ENCODE measurements at places on chromosomes 7 and 10.

DNA sequence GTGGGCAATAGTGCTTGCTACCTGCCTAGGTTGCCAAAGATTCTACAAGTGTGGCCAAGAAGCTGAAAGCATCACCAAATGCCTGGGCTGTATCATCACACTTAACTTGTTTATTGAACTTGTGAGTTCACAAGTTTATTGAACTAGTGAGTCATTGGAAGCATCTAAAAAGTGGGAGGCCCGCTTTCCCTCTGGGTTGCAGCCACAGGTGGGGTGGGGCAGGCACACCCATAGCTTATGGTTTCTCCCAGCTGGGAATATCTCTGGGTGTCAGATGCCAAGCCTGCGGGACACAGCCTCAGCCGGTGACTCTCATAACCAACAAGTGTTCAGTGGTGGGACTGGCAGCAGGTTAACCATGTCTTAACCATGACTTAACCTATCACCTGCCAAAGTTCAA lies 145.9 kb upstream of the FAM13C start:
- DNase-seq = peak; percentile 24

GRCh38 chr7:150938566-150938965 lies 39.6 kb downstream of the KCNH2 start:
- no peak for DNase-seq

- no peak for DNase-seq
These were observed 170.8 kb downstream of the MGMT start for GRCh38 chr10:129637846-129638245.

- no peak for DNase-seq
These were observed 117.6 kb upstream of the FERD3L start for GRCh38 chr7:19262826-19263225.

- DNase-seq = peak; percentile 45
These were observed 78.0 kb upstream of the AGBL3 start for GRCh38 chr7:134908289-134908688.

DNA sequence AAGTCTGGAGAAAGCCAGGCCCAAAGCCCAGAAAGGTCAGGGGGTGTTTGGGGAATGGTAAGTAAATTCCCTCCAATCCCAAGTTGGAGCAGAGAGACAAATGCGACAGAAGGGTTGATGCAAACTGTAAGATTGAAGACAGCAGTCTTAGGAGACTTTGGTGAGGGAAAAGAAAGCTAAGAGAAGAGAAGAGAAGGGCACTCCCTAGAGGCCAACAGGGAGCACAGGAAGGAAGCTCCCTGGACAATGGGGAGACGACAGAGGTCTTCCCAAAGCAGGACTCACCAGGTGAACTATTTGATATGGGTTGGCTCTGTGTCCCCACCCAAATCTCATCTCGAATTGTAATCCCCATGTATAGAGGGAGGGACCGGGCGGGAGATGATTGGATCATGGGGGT lies 151.5 kb downstream of the KIF20B start:
- DNase-seq = no peak

DNA sequence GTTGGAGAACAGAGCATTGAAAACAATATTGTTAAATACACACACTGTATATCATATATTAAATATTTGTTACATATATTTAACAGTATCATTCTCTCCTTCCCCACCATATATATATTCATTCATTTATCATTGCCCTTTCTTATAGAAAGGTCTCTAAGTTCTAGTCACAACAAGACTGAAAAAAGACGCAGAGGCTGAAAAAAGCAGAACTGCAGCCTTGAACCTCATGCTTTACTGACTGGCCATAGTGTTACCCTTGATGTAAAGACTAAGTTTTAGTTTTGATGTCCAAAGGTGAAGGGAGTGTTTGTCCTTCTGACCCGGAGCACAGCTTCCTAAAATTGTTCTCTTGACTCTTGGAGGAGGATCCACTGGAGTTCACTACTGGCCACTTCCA lies 247.9 kb downstream of the PTEN start:
- DNase-seq = no peak

- no peak for DNase-seq
These were observed 39.7 kb downstream of the SIRT1 start for GRCh38 chr10:67924136-67924535.

DNA sequence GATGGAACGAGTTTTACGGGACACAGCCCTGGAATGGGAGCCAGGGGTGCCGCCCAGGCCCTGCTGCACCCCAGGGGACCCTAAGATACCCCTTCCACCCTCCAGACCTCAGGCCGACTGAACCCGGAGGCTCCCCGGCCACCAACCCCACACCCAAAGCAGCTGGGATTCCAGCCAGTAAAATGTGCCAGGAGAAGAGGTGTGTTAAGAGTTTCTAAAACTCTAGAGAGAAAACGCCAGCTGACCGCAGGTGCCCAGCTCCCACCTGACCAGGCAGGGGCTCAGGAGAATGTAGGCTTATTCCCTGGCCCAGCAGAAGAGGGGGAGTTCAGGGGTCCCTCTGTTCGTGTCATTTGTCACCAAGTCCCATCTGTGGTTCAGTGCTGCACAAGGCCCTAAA lies 17.5 kb downstream of the NUDT1 start:
- DNase-seq = no peak

- peak; percentile 78 for DNase-seq
These were observed 37.6 kb upstream of the SVOPL start for GRCh38 chr7:138738551-138739335.

- DNase-seq = no peak
These were observed 188.5 kb downstream of the TMEM178B start for GRCh38 chr7:141262101-141263090.

DNA sequence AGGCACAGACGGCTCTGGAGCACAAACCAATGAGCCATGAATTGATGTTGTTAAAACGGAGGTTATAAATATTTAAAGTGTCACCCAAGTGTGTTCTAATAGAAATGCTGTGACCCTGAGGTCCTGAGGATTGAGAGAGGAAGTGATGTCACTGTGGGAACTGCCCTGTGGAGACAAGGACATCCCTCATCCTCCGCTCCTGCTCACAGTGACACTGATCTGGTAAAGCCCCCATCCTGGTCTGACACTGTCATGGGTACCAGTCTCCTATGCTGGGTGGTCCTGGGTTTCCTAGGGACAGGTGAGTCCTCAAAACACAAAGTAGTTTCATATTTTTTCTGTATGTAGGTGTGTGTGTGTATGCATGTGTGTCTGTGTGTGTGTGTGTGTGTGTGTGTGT lies 237.9 kb upstream of the PRSS1 start:
- no peak for DNase-seq

GRCh38 chr10:5484205-5484604 lies 15.2 kb downstream of the CALML5 start:
- no peak for DNase-seq

- DNase-seq = peak; percentile 90
These were observed 2.1 kb upstream of the FLNC start for GRCh38 chr7:128827971-128828711.

- DNase-seq = no peak
These were observed 107.2 kb upstream of the GJD4 start for GRCh38 chr10:35497909-35498308.

Measured in mesenchymal stem cell (in vitro differentiated cells and primary cell).